NCI-H526 (cell line): ENCODE measurements at places on chromosomes 13 and 19.

GRCh38 chr19:35345671-35346111, 2.0 kb upstream of the FFAR1 start:
- DNase-seq = no peak

- DNase-seq = no peak
Measured at GRCh38 chr13:51257187-51257586, 35.0 kb downstream of the FAM124A start.

DNA sequence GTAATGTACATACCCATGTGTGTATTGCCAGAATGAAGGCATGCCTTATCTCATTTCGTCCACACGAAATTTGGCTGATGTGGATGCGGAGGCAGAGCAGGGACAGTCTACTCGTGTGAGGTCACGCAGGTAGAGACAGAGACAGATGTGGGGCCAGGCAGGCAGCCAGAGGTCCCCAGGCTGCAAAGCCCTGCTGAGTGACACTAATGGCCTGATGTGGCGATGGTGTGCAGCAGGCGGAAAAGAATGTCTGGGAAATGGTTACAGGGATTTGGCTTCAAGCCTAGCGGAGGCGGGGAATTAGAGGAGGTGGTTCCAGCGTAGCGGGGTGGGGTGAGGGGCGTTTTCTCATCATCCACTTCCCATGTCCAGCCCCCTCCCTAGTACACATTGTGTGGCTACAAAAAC, 4.2 kb upstream of the IZUMO2 start:
- no peak for DNase-seq

DNA sequence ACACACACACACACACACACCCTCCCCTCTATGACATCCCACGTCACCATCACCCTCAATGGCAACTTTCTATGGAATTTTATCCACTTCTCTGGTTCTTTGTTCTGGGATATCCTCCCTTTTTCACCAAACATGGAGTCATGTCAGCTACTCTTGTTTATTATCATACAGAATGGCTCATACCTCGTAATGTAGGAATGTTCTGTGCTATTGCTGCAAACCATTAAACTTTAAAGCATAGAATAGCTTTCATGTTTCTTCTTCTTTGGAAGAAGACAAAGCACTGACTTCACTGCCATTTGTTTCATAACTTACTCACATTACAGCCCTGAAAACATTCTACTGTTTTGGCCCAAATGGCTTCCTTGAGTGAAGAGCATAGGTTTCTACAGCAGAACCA, 163.4 kb downstream of the FOXO1 start:
- DNase-seq = no peak

GRCh38 chr13:23919006-23919405, 21.7 kb upstream of the C1QTNF9B start:
- no peak for DNase-seq

DNA sequence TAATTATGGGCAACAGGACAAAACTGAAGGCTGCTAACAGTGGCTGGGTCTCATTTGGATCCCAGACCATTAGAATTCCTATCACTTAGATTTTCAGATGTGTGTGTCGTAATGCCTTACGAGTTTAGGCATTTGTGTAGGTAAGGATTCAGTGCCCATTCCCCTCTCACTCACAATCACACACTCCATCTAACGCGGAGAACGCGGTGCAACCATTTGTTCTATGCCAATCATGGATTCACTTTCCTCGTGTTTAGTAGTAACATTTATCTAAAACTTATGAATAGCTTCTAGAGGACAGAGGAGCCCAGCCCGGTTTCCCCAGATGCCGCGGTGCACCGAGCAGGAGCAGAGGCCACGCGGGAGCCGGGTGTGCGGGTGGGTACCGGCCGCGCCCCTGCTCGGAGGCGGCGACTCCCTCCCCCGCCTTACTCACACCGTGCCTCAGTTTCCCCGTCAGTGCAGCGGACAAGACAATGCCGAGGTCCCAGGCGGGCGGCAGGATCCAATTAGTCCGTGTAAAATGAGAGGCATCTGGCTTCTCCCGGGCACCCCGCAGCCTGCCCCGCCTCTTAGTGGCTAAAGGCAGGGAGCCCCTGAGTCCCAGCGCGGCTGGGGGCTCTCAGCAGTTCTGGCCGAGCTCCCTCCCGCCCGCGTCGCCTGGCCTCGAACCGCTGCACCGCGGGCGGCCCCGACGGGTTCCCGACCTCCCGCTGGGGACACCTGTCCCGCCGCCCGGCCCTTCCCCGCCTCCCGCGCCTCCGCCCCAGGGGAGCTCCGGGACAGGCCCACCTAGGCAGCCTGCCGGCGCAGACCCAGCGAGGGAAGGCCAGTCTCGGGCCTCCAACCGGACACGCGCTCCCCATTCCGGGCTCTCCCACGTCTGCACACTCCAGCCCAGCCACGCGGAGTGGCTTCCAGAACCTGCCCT, 5.9 kb upstream of the C1QTNF9B start:
- DNase-seq = no peak

- DNase-seq = no peak
Measured at GRCh38 chr19:40466219-40466984, 399 bp upstream of the SPTBN4 start.

- DNase-seq = no peak
Measured at GRCh38 chr19:35302446-35302845, 10.5 kb downstream of the MAG start.
